ENCODE measurements at places on chromosomes 7 and 10.

DNA sequence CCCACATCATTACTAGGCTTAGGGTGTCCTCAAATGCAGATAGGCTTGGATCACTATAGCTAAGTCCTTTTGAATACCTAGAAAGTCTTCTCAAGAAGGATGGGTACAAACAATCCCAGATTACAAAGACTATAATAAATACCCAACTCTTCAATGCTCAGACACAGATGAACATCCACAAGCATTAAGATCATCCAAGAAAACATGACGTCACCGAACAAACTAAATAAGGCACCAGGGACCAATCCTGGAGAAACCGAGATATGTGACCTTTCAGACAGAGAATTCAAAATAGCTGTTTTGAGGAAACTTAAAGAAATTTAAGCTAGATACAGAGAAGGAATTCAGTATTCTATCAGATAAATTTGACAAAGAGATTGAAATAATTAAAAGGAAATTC lies 108.0 kb upstream of the PLPP4 start:
- no peak for DNase-seq

- no peak for DNase-seq
Observed at GRCh38 chr10:51920672-51921071, 221.3 kb upstream of the CSTF2T start.

DNA sequence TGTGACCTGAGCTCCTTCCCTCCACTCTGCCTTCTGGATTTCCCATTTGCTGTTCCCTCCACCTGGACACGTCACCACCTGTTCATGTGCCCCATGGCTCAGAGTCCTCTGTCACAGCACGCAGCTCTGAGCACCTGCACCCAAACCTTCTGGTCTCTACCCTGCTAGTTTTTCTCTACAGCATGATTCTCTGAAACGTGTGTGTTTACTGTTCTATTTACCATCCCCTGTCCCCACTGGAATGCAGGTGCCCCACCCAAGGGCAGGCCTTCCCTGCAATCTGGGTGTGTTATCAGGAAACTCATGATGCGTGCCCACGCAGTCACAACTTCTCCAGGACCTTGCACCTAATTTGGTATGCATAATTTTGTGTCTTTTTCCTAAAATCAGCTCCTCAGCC lies 284.4 kb upstream of the IGFBP3 start:
- no peak for DNase-seq

DNA sequence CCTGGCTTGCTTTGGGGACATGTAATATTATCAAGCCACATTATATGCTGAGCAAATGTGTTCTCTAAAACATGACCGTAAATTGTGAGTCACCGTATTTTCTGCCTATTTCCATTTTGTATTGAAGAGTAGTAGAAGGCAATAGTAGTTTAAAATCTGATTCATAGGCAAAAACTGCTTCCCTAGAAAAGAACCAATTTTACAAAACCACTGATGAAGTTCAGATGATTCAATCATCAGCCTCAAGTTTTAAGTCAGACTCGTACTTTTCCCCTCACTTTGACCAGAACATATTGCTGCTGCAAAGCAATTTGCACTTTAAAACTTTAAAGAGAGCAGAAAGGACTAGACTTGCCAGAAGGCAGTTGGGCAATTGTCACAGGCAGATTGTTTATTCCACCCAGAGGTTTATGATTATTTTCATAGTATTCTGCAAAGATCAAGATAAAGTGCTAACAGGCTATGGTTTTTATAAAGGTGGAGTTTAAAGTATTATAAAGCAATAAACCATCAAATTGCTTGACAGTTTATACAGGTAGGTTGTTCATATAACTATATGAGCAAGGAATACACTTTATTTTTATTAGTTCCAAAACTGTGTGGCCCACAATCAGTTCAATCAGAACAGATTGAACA lies 168.2 kb downstream of the ETV1 start:
- DNase-seq = no peak
